Posterior cingulate gyrus (tissue), 11 donors: ENCODE measurements at places on chromosomes 1 and 21.
A peak's percentile ranks its signal among the peaks of the same experiment; 100 is the strongest.

DNA sequence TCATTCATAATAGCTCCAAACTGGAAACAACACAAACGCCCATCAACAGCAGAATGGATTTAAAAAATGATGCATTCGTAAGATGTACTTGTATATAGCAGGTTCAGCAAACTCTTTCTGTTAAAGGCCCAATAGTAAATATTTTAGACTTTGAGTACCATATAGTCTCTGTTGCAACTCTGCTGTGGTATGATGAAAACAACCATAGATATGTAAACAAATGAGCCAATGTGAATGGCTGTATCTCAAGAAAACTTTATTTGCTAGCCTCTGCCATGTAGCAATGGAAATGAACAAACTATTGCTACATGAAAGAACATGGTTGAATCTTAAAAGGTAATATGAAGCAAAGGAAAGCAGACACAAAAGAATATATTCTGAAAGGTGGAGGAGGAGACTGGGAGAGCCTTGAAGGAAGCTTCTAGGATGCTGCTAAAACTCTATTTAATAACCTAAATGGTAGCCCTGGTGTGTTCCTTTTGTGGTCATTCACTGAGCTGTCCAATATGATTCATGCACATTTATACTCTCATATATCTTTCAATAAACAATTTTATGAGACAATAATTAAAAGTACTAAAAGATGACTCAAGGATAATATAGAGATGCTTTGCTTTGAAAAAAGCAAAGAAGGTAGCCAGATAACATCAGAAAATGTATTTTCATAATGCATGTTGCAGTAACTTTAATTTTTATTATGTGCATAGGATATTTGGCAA lies 29.1 kb upstream of the FMO3 start:
- no peak for DNase-seq

DNA sequence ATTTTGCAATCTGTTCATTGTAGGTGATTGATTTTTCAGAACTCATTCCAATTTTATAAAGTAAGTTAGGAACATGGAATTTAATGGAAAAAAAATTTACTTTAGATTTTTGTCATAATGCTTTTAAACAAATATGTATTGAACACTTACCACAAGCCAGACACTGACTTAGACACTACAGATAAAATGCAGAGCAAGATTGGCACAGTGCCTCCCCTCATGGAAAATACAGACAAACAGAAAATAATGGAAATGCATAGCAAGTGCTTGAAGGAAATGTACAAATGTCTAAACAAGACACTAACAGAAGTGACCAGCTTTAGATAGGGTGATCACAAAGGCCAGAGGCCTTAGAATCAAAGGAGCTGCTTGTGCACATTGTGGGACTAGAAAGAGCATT lies 260.5 kb upstream of the ADGRL2 start:
- no peak for DNase-seq

GRCh38 chr21:36087362-36088138 lies 17.7 kb downstream of the CBR1 start:
- DNase-seq, result peak; percentile 84

DNA sequence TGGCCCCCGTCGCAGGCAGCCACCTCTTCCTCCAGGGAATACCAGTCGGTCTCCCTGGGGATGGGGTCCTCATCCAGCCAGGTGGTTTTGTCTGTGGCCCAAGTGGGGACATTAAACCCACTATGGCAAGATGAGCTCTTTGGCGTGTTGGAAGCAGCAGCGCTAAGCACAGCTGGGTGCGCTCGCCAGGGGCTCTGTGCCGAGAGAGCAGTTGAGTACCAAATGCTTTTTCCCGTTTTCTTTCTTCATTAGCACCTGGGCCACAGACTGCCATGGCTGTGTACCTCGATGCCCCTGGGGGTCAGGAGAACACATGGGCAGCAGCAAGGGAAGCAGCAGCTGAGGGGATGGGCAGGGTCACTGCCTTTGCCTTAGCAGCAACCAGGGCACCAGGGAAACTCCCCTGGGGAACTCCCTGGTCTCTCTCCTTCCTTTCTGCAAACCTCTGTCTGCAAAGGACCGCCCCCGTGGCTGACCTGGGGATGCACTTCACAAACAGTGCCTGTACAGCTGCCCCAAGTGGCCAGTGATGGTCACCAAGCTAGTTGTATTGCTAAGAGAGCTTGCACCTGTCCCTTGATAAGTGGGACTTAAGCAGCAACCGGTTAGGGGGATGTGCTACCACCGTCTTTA lies 31.1 kb downstream of the EDARADD start:
- peak; percentile 59 for DNase-seq

GRCh38 chr1:185073725-185074124 lies 28.4 kb downstream of the RNF2 start:
- no peak for DNase-seq

DNA sequence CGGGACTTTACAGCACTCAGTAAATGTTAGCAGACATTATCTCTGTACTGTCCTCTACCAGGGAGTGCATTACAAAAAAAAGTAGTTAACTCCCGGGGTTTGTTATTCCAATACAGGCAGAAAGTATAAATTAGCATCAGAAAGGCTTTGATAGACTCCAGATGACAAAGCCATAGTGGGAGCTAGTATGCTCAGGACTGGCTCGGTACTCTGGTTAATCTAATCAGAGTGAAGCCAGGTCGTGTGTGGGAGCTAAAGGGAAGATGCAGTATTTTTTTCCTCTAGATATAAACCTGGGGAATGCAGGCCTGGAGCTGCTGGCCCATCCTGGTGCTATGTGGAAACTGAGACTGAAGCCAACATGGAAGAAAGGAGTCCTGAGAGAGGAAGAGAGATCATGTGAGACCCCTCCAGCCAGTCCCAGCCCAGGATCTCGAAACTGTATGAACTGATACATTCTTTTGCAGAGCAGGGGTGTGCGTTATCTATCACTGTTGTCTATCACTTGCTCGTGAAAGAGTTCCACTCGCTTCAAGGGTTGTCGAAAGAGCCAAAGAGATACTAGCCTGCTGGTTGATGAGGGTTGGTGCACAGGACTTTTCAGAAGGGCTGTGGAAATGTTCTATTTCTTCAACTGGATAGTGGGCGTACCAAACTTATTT lies 125.8 kb downstream of the PLPP3 start:
- no peak for DNase-seq

- DNase-seq, result no peak
These were observed 20.8 kb downstream of the OBSCN start for GRCh38 chr1:228228601-228229074.

- no peak for DNase-seq
These were observed 7.0 kb downstream of the TMEM63A start for GRCh38 chr1:225875044-225875815.

- no peak for DNase-seq
These were observed 1.5 kb upstream of the NCAM2 start for GRCh38 chr21:20996421-20997310.

DNA sequence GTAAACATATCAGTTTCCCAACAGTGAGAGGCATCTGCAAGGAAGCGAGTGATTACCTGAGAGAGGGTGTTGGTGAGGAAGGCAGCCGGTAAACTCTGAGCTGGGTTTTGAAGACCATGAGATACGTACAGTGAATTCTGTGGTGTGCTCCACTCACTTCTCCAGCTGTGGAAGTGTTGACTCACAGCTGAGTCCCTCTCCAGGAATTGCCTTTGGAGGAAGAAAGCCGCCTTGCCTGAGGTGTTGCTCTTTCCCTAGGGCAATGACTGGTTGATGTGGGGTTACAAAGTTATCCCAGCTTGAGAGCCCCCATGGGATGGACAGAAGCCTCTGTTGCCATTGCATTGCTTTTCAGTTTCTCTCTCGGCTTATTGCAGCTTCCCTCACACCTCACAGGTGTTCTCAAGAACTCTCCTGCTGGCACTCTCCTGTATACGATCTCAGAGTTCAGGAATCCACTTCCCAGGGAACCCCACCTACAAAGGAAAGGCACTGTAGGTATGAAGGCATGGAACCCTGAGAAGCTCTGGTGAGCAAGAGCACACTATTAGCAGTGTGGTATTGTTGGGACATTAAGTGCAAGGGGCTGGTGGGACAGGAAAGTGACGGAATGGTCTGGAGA lies 10.8 kb downstream of the NHLH1 start:
- DNase-seq, result no peak

- DNase-seq, result no peak
These were observed 139.1 kb upstream of the DPT start for GRCh38 chr1:168867941-168868634.

DNA sequence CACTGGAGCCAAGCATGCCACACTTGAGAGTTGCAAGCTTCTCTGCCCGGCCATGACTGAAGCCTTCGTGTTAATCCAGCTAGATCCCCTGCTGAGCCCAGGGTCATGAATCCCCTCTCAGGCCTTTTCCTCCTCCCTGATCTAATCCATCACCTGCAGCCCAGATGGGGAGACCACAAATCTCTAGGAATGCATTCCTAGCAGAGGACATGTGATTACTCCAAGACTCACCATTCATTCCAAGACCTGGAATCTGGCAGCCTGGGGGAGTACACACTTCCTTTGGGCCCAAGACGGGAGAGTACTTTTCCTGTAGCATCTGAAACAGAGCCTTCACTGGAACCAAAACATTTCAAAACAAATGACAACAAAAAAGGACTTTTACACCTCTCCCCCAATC lies 269.3 kb upstream of the NFIA start:
- DNase-seq, result no peak

DNA sequence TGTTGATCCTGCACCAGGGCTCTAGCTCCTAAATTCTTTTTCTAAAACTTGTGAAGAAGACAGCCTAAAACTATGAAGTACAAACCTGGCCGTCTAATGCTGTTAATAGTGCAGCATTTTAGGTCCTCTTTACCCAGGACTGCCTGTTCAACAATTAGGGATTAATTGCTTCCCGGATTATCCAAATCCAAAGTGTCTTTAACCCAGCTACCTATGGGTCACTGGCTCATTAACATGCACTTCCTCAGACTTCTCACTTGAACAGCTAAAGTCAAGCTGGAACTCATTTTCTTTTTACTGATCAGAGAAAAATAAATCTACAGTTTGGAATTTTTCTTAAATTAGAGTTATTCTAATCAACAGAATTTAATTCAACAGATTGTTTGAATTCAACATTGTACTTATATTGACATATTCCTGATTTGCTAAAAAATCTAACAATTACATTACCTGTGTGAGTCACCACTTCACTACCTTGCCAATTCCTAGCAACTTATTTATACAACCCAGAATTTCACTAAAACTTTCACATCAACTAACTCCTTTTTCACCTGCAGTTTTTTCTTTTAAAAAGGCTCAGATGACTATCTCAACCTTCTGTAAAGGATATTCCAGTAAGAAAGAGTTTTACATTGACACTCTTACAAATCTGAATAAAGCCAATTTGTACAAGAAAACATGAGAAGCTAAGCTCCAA lies 3.3 kb downstream of the HNRNPU start:
- no peak for DNase-seq
